ENCODE measurements at places on chromosomes 13 and 19.
A peak's percentile ranks its signal among the peaks of the same experiment; 100 is the strongest.

DNA sequence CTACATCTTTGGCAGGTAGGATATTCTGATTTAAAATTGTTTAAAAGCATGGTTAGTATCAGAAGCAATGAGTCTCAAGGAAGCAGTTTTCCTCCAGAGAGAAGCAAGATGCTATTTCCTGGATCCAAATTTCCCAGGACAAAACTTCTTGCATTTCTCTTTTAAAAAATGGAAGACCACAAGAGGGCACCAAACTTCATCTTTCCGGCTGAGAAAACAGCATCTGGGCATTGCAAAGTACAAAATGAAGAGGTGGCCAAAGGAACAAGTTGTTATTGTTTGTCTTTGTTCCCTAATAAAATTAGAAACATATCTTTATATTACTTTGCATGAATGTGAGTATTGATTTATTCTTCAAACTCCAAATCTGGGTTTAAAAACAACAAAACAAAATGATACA lies 60.0 kb upstream of the LRCH1 start:
- DNase-seq, result peak; percentile 23

GRCh38 chr13:41562541-41563178 lies 105.3 kb downstream of the RGCC start:
- peak; percentile 26 for DNase-seq

DNA sequence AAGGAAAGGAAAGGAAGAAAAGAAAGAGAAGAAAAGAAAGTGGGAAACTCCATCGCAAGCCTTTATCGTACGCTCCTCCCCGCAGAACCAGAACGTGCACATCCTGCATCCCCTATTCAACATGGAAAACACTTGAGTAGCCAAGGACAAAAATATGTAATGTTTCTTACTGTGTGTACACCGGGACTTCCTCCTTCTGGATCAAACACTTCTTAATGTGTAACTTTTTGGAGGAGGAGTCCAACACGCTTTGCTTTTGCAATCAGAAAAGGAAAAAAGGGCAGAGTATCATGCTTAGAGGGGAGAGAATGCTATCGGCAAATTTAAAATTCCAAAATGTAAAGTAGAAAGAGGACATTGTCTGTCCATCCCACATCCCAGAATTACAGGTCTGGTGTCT lies 7.8 kb upstream of the SHFL start:
- no peak for DNase-seq

DNA sequence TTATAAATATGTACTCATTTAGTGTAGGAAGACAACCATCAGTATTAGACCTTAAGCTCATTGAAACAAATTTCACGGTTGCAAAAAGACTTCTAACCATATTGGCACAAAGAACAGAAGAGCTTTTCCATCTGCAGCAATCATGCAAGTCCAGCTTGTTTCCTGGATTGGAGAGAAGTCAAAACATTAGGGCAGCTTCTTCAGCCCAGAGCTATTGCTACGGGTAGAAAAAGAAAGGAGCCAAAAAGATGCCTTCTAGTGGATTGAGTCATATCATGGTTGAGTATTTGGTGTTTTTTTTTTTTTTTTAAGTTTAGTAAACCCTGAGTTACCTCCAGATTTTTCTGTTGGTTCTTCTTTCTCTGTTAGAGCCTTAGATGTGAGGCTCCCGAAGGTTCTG lies 99.8 kb downstream of the WDFY2 start:
- DNase-seq, result no peak

DNA sequence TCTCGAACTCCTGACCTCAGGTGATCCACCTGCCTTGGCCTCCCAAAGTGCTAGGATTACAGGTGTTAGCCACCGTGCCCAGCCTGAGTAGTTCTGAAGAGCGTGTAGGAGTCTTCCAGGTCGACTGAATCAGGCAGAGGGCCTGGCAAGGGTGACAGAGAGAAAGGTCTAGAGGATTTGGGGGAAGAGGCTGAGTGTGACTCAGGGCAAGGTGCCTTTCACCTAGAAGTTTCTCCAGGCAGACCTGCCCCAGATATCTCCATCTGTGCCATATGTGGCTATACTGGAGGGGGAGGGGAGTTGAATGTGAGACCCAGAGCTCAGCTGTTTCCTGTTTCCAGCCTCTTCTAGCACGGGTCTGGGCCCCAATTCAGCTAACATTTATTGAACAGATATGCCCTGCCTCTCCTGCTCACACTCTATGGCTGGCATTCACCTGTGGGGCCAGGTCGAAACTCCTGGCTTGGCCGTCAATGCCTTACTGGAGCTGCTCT lies 1.3 kb downstream of the CCDC159 start:
- no peak for DNase-seq

DNA sequence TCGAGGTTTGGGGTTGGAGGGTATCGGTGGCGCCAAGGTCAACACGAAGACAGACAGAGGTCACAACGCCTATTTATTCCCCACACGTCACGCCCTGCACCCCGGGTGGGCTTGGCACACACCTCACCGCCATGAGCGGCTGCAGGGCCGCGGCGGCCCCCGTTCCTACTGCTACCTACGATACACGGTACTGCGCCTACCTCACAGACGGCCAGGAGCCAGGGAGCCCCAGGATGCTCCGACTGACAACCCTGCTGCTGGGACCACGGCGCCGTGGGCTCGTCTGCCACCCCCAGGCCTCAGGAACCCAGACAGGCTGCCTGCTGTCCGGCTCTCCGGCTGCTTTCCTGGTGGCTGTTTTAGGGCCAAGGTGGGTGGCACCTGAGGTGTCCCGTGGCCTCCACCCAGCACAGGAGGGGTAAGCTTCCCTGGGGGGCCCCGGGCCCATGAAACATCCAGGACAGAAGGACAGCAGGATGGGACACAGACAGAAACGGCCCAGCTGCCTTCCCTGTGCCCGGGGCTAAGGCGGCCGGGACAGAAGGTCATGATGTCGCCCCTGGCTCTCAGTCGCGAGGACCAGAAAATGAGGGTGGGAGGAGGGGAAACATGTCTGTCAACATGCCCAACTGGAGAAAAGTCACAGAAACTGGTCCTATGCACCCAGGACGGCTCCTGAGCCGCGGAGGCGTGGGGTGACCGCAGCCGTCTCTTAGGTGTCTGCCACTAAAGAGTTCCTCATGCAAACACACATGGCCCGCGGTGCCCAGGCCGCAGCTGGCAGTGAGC lies 15.0 kb upstream of the SLC39A3 start:
- no peak for DNase-seq

- no peak for DNase-seq
Observed at GRCh38 chr19:35350591-35350990, 2.9 kb downstream of the FFAR1 start.

- DNase-seq, result no peak
Observed at GRCh38 chr13:77328819-77329132, 1.9 kb upstream of the MYCBP2 start.

DNA sequence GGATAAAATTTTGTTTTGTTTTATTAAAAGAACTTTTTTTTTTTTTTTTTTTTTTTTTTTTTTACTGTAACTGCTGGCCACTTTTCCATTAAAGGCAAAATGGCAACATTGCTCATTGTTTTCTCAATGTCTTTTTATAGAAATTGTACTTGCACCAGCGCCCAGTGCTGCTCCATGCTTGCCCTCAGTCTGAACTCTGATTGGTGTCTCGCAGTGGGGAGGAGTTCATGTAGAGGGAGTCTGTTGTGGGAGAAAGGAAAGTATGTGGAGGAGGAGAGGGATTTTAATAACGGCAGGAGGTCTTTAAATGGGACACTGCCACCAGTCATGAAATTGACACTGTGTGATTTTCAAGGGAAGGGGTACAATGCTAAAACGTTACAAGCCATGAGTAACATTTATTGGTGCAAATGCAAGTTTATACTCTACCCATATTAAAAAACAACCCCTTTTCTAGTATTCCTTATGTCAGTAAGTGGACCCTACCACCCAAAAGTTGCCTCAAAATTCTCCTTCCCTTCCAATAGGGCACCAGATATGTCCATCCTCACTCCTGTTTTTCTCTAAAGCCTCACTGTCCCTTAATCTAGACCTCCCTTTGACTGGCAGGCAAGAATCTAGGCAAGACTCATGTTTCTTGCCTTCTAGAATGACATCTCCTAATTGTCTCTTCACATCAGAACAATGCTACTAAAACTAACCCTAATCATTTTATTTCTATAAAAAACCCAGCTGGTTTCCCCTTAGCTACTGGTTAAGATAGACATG lies 3.2 kb downstream of the RASL11A start:
- no peak for DNase-seq

Measured in lung (tissue), 17 donors.